ENCODE measurements at places on chromosomes 7 and 10.

DNA sequence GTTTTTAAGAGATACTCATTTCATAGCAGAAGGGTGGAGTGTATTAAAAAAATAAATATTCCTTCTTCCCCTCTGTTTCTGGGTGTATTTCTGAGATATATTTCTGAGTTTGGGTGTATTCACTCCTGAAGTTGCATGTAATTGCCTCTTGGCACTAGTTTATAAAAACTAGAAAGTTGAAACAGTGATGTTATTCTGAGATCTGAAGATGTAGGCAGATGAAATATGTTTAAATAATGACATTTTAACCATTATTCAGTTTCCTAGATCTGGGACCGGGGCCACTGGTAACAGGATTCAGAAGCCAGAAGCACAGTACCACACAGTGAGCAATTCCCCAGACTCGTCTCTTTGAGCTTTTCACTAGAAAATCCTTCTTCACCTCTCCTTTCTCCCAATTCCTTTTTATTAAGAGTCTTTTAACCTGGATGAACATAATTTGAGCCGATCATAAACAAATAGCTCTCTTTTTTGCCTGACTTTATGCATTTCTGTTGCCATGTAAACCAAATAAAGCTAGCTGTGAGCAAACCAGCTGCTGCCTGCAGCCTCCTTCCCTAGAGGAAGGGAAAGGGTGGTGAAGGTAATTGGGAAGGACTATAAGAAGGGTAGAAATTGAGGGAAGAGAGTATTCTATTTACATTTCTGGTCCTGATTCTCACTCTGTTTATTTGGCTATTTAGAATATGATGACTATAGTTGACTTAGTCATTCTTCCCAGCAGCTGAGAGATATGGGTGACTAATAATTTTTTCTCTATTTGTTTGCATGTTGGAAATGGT is 101.8 kb upstream of the STRIP2 start:
- no peak for DNase-seq

DNA sequence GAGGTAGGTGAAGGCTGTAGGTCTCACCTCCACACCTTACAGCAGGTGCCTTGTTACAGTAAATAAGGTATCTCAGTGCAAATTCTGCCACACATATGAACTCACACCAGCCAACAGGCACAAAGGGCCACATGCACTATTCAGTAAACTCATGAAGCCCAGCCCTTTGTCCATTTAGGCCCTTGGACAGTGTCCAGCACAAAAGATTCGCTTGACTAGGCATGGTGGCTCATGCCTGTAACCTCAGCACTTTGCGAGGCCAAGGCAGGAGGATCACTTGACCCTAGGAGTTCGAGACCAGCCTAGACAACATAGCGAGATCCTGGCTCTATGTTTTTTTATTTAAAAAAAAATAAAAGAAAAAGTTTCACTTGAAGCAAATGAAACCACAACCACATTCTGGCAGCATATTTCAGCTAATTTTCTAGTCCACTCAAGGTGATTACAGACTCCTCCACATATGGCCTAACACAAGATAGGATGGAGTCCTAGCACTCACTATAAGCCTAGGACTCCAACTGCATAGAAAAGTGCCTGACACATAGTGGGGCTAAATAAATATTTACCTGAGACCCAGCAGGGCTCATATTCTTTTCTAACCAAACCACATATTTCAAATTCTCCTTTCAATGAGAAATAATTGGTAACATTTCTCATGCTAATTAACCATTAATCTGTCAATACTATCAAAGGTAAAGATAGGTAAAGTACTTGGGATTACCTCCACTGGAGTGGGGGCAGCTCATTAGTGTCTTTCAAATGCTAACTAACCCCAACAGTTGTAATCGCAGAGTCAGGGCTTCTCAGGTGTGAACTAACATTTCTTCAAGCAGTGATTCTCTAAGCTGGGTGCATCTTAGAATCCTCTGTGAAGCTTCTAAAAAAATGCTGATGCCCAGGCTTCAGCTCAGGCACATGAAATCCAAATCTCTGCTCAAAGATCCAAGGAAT is 4.5 kb upstream of the ANKRD1 start:
- no peak for DNase-seq

DNA sequence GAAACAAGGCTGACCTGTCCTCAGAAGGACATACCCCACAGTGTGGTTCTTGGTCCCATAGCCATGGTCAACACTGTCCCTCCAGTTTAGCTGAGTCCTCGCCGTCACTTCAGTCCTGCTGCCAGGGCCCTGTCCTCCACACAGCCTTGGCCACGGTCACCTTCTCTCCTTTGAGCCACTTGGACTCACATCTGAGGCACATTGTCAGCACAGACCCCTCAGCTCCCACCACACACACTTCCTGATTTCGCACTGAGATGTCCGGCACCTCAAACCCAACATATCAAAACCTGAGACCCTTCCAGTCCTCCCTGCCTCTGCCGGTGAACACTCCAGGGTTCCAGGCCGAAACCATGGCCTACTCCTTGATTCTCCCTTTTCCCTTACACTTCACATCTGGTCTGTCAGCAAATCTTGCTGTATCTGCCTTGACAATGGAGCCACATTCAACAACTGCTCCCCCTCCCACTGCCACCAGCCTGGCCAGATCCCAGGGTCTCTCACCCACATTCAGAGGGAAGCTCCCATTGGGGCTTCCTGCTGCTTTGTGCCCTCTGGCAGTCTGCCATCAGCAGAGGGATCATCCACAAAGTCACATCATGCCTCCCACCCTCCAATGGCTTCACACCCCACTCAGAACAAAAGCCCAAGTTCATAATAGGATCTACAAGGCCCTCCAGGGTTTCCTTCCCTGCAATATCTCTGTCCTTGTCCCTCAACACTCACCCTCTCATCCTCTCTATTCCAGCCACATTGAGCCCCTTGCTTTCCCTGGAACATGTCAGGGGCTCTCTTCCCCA is 219.6 kb upstream of the SHH start:
- DNase-seq = no peak

- DNase-seq = no peak
Measured at GRCh38 chr7:93463764-93464163, 110.8 kb downstream of the CALCR start.

GRCh38 chr7:27739301-27739908 is 557 bp upstream of the TAX1BP1 start:
- DNase-seq = no peak

All from stimulated activated CD8-positive, alpha-beta memory T cell treated with anti-CD3 and anti-CD28 coated beads, Interleukin-15, amount 100 ng/mL, for 1 hour (primary cell).